ENCODE measurements at places on chromosomes 1 and 21.

GRCh38 chr1:18879791-18880309 lies 20.4 kb upstream of the TAS1R2 start:
- DNase-seq, result no peak

- DNase-seq, result no peak
These were observed 576 bp downstream of the SMIM12 start for GRCh38 chr1:34858901-34859445.

- no peak for DNase-seq
These were observed 30.9 kb downstream of the TRIM11 start for GRCh38 chr1:228375578-228376261.

DNA sequence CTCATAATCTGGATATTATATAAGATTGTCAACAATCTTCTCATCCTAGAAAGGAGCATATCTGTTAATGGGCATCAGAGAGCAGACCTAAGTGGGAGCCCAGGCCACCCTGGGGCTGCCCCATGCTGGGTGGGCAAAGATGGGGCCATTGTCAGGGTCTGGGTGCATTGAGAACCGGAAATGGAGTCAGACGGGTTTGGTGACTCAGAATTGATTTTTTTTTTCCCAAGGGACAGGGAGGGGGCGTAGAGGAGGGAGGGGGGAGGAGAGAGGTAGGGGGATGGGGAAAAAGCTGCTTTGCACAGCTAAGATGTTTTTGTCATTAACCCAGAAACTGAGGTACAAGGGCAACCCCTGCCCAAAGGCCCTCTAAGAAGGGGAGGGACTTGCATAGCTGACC lies 1.3 kb downstream of the ATXN7L2 start:
- DNase-seq, result no peak

- no peak for DNase-seq
These were observed 14.0 kb downstream of the SLC66A1 start for GRCh38 chr1:19325958-19326747.

DNA sequence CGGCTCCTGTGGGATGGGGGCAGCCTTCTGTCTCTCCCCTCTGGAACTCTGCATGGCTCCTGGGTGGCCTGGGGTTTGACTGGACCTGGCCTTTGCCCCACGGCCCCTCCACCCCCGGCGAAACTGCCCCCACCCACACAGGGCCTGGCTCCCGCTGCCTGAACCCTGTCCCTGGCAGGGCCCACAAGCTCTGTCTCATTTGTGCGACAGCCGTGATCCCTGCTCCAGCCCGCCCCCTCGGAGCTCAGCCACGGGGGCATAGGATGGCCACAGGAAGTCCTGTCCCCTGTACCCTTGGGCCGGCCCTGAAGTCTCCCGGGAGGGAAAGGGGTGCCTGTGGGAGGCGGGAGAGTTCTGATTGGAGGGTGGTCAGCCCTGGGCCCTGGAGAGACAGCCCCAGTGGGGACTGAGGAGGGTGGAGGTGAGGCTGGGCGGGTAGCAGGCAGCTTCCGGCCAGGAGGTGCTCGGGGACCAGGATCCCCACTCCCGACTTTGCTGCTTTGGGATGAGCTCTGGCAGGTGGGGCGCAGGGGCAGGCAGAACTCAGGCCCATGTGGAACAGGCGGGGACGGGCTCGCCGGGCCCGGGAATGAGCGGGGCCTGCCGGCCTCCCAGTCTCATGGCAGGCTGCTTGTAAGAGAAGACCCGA lies 45.1 kb downstream of the SLX9 start:
- DNase-seq, result no peak

- DNase-seq, result no peak
These were observed 11.6 kb downstream of the GNG4 start for GRCh38 chr1:235637756-235638534.

GRCh38 chr1:187928288-187928687 lies 1099.5 kb downstream of the PLA2G4A start:
- DNase-seq, result peak; percentile 83

DNA sequence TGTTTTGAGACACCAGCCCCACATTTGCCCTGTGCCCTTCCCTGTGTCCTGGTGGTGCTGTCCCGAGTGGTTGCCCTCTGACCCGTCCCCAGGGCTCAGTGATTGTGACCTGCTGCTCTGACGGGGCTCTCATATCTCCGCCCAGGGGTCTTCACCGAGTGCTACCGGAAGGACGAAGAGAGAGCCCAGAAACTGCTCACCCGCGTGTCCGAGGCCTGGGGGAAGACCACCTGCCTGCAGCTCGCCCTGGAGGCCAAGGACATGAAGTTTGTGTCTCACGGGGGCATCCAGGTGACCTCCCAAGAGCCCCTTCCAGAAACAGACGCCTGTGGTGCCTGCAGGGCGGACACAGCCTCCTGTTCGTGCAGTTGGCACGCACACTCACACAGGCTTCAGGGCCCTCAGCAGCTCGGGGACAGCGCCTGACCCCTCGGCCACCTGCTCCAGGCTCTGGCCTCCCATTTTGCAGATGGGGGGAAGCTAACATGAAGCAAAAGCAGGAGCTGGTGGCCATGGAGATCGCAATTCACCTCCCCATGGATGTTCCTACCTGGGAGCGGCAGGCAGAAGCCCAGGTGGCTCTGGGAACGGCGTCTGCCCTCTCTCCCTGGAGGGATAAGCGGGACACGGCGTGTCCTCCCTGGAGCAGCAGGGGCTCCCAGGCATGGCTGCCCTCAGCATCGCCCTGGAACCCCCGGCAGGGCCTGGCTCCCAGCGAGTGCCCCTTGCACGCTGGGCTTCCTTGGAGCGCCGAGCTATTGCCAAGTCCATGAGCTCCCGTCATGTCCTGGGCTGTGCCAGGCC lies 45.9 kb downstream of the TRPM2 start:
- DNase-seq, result no peak

DNA sequence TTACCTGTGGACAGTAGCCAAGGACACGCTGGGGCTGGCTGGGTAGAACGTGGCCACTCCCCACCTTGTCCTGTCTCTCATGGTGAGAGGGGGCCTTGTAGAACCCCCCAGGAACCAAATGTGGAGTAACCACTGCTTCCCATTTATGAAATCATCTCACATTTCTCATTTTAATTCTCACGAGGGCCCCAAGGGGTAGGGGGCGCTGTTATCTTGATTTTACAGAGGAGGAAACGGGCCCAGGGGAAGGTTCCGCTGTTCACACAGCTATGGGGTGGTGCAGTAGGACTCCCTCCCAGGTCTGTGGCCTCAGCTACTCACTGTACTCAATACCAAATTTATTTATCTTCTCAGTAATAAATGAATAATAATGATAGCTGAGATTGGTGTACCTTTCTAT lies 5.5 kb downstream of the SMPDL3B start:
- peak; percentile 66 for DNase-seq

DNA sequence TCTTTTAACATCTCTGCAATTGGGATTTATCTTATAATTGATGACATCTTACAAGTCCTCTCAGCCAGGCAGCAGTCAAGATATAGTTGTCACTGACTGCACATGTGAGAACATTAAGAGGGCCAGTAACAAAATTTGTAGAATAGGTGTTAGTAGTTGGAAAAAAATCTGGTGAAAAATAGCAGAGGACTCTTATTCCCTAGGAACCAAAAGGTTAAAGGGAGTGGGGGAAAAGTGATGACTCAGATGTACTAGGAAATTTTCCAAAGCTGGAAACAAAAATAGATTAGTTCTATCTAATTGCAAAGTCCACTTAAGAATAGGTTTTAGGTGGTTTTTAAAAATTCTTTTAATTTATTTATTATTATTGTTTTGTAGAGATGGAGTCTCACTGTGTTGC lies 3.6 kb downstream of the NUP210L start:
- DNase-seq, result no peak

DNA sequence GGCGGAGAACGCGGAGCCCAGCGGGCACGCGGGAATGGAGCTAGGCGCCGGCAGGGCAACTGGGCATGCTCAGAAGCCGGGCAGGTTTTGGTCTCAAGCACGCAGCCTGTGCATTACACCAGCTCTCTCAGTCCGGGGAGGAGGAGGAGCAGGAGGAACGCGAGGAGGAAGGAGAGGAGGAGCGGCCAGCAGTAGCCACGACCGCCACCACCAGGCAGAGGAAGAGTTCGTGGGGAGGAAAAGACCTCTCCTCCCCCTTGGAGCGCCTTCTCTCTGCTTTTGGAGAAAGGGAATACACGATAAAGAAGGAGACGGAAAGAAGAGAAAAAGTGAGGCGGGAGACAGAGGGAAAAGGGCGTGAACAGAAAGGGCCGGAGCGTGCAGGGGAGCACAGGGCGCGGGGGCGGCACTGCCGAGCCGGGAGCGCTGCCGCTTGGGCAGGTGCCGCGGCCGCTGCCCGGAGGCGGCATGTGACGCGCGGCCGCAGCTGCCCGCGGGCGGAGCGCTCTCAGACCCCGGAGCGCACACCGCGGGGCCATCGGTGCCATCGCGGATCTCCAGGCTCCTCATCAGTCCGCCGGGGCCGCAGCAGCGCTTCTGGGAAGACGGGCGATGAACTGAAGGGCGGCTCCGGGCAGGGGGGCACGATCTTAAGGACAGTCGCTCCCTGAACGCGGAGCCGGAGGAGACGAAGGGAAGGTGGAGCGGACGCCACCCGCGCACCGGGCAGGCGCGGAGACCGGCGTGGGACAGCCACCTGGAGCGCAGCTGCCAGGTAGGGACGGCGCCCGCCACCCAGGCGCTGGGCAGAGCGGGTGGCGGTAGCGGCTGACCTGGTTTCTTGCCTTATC lies at the start of gene CHRM3:
TSS of gene CHRM3 (plus strand) at position 116 of the 851 bp plus-strand sequence. CDS start 520,884 bp downstream, outside the sequence.
- DNase-seq, result no peak

GRCh38 chr1:36372617-36373016 lies 13.1 kb downstream of the STK40 start:
- peak; percentile 53 for DNase-seq

DNA sequence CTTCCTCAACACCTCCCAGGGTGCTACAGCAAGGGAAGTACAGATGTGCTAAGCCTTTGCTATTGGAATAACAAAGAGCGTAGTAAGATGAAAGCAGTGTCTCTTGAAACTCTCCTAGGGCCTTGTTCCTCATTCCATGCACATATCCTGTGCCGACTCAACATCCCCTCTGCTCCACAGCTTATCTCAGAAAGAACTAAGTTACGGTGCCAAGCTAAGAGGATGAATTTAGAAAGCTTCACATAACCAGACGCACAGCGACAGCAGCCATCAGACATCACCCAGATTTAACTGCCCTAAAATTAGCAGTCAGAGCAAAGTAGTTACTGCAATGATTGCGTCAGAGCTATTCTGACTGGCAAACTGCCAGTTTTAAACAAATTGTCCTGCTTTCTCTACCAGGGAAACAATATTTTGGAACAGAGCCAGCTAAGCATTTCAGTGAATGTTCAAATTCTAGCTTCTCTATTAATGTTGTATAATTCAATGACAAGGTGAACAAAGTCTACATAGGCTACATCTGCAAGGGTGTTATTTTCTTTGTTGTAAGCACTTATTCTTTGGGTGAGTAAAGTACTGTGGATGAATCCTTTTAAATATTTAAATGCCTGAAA lies 9.5 kb downstream of the SIPA1L2 start:
- peak; percentile 78 for DNase-seq

GRCh38 chr1:7405844-7406500 lies 365.1 kb upstream of the VAMP3 start:
- no peak for DNase-seq

GRCh38 chr1:244615301-244615700 lies 37.6 kb upstream of the DESI2 start:
- no peak for DNase-seq

GRCh38 chr1:87556326-87556725 lies 227.6 kb downstream of the LMO4 start:
- DNase-seq, result no peak

GRCh38 chr21:41170442-41170841 lies 2.5 kb downstream of the BACE2 start:
- peak; percentile 27 for DNase-seq

DNA sequence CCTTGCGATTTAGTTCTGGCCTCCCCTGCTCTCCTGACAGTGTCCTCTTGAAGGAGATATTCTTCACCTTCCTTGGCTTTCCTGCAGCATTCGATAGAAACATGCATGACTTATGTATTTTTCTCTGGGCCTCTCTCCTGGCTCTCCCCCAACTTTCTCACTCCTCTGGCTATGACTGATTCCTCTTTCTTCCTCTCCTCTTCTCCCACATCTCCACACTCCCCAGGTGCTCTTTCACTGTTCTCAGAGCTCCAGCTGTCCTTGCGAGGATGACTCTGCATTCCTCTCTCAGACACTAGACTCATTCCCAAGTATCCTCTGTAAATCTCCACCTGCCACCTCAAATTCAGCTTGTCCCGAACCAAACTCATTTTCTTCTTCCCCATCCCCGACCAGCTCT lies 18.0 kb downstream of the LRRC42 start:
- no peak for DNase-seq

DNA sequence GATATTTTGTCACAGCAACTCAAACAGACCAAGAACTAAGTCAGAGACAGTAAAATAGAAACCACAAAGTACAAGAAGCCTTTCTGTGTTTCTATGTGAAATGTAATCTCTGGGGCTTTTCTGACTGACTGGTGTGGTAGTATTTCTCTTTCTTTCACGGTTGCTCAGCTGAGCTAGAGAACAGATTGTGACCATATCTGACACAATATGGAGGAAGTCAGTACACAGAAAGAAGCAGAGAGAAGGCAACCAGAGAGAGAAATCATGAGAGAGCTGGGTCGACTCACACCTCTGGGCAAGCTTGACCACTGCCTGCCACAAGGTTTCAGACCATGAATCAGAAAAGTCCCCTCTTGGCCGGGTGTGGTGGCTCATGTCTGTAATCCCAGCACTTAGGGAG lies 208.9 kb upstream of the GREM2 start:
- DNase-seq, result no peak

- peak; percentile 86 for DNase-seq
These were observed 2.6 kb downstream of the IRF2BP2 start for GRCh38 chr1:234607109-234608024.

- DNase-seq, result no peak
These were observed 145.2 kb downstream of the NTMT2 start for GRCh38 chr1:170290991-170291390.

GRCh38 chr1:94719926-94720793 lies 100.0 kb upstream of the SLC44A3 start:
- no peak for DNase-seq

GRCh38 chr1:115791816-115792215 lies 23.3 kb upstream of the CASQ2 start:
- DNase-seq, result no peak

DNA sequence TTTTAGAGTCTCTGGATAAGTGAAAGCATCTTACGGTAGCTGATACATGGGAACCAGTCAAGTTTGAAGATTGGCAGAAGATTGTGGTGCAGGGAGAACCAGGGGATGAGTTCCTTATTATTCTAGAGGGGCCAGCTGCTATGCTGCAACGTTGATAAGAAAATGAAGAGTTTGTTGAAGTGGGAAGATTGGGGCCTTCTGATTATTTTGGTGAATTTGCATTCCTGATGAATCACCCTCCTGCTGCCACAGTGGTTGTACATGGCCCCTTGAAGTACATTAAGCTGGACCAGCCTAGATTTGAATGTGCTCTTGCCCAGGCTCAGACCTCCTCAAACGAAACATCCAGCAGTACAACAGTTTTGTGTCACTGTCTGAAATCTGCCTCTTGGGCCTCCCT lies 45.9 kb downstream of the BTBD8 start:
- DNase-seq, result peak; percentile 49

GRCh38 chr1:54811066-54811465 lies 9.9 kb upstream of the TTC22 start:
- DNase-seq, result no peak

GRCh38 chr1:12276225-12276624 lies 46.4 kb downstream of the VPS13D start:
- no peak for DNase-seq

- no peak for DNase-seq
These were observed 38.0 kb downstream of the CD58 start for GRCh38 chr1:116532671-116533428.

Data from OCI-M1 (cell line).